Kasumi-1 (cell line): ENCODE measurements at places on chromosomes 4 and X.
A peak's percentile ranks its signal among the peaks of the same experiment; 100 is the strongest.

DNA sequence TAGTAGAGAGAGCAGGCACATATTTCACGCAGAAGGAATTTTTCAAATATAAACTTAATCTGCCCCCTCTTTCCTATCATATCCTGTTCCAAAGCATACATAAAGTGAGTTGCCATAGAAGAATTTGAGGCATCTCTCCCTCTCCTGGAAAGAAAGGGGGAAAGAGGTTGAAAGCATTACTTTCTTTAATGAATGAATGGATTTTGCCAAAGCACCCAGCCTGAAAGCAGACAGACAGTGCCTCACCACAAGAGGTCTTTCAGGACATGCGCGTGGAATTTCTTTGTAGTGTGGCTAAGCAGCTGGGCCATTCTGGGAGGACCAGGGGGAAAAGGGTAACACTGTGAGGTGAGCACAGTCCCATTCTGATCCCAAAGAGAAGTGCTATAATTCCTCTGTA, 651.4 kb downstream of the IQCM start:
- DNase-seq: no peak

GRCh38 chrX:44580466-44580865, 37.8 kb upstream of the FUNDC1 start:
- no peak for DNase-seq

DNA sequence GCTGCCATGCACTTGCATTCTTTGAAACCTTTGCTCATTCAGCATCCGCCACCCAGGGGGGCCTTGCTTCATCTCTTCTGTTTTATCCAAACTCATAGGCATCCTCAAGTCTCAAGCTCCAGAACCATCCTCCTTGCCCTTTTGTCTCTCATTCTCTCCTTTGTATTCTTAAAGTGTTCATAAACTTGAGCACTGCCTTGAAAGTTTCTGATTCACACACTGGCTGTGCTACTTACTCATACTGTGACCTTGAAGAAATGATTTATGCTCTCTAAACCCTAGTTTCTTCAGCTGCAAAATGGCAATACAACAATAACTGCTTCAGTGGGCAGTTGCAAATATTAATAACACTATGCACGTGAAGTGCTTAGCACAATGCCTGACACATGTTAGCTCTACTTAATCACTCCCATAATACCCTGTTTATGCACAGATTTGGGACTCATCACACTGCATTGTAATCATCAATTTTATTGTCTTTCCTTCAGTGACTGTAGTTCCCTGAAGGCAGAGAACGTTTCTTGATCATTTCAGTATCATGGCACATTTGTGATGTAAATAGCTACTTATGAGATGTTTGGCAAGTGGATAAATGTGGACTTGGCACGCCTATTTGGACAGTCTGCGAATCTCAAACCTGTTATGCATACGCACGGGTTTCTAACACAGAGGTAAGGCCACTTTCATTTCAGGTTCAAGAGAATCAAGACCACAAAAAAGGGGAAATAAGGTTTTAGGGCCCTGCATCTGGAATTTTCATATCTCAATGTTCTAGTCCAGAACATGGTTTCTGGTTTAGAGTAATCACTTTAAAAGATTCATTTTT, 291.0 kb downstream of the LDB2 start:
- no peak for DNase-seq

- no peak for DNase-seq
Observed at GRCh38 chr4:22241415-22241814, 274.5 kb downstream of the ADGRA3 start.

DNA sequence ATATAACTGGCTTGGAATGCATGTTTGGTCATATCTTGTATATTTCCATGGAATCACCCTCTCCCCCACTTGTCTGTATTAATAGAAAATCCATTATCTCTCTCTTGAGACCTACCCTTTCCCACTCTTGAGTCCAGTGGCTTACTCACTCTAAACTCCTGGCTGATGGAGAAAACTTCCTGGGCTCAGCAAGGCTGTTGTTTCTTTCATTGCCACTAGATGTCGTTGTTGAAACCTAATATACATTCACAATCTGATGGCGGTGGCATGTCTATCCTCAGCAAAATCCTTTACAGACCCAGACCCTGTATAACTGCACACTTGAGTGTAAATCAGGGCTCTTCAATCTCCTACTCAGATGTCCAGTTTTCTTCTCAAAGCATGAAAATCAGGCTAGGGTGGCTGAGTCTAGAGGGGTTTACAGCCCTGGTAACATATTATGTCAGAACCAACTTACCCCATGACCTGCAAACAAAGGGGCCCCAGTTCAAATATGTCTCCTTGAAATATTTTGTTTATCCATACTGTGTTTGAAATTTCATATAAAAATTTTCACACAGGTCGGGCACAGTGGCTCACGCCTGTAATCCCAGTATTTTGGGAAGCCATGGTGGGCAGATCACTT, 70.0 kb upstream of the FAM241A start:
- peak; percentile 75 for DNase-seq

GRCh38 chrX:39826813-39827543, 270.8 kb downstream of the BCOR start:
- no peak for DNase-seq

- DNase-seq: peak; percentile 83
Observed at GRCh38 chr4:26074712-26075430, 160.9 kb downstream of the SMIM20 start.

DNA sequence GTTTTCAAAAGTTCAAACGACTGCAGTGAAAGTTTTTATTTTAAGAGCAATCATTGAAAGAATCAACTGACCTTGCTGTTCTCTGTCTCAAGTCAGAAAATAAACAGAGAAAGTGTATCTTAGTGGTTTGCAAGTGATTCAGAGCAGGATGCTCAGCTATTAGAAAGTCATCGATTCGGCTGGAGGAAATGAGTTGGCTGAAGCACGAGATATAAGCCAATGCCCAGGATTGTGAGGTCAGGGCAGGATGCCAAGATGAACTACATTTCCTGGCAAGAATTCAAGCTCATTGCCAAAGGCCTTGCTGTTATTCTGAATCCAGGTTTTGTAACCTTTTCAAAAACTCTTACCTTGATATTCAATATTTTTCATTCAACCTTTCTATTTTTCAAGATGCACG, 541.4 kb upstream of the BOD1L1 start:
- DNase-seq: peak; percentile 17

DNA sequence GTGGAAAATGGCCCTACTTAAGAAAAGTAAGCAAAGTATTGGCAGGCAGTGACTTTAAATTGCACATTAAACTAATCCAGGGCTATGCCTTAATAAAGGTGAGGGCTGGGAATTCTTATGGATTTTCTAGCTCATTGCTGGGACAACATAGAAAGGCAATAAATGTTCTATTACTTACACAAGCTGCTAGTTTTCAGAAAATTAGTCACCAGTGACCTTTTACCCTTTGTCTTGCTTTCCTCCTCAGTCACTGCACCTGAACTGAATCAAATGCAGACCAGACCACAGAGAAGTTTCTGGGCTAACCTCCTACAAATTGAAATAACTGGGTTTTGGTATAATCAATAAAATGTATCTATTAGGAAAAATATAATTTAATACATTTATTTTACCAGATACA, 694.4 kb upstream of the FAM241A start:
- DNase-seq: no peak

DNA sequence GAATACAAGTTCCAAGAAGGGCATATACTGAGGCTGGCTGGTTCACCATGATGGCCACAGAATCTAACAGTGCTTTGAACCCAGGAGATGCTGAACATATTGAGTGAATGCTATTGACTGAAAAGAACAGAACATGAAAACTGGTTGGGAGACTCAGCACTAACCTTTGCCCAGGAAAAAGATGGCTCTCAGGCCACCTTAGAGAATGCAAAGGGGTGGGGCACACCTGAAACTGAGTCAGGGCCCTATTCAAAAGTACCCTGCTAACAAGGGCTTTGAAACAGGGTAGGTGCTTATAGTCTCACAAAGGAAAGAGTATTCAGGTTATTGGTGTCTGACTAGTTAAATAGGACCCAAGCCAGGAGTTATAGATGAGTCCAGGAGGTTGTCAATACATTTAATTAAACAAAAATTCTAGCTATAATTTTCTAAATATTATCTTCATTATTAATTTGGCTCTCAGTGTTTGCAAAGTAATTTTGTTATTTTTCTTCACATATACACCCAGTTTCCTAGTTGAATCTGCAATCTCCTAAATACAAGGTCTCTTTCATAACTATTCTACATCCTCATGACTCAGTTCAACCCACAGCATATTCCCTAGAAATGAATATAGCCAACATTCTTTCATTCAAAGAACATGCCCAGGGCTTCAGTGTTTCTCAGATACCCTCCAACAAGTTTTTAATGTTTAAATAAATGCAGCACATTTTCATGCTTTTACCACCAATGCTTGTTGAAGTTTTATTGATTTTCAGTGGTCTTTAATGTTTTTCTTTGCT, 144.2 kb upstream of the RAPGEF2 start:
- no peak for DNase-seq

GRCh38 chrX:101539116-101539515, 11.2 kb upstream of the ARMCX1 start:
- DNase-seq: no peak

DNA sequence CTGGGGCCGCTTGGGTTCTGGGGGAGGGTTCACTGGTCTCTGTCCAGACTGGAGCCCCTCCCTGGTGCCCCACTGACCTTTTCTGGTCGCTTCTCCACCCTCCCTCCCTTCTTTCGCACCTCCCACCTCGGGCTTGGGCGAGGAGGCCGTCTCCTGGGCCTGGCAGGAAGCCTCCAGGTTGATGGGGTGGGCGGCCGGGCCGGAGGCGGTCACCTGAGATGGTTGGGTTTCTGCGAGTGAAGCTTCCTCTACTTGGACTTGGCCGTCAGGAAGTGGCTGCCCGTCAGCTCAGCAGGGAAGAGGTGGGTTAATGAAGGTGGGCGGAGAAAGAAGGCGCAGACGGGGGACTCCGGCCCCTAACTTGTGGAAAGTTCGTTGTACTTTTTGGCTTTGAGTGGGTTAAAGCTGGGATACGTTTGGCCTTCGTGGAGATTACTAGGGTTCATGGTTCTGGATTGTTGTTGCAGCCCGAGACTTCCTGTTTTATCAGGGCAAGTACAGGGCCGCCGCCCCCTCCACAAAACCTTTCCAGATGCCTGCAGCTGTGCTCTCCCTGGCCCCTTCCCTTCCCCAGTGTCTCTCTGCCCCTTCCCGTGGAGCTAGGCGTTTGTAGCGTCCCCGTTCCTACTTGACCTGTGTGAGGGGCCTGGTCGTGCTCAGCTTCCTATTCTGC, 1.2 kb downstream of the AKAP17A start:
- peak; percentile 59 for DNase-seq

- DNase-seq: peak; percentile 79
Observed at GRCh38 chr4:105145156-105145902, 1.3 kb upstream of the TET2 start.

GRCh38 chr4:8841678-8842268, 29.9 kb downstream of the HMX1 start:
- DNase-seq: no peak

DNA sequence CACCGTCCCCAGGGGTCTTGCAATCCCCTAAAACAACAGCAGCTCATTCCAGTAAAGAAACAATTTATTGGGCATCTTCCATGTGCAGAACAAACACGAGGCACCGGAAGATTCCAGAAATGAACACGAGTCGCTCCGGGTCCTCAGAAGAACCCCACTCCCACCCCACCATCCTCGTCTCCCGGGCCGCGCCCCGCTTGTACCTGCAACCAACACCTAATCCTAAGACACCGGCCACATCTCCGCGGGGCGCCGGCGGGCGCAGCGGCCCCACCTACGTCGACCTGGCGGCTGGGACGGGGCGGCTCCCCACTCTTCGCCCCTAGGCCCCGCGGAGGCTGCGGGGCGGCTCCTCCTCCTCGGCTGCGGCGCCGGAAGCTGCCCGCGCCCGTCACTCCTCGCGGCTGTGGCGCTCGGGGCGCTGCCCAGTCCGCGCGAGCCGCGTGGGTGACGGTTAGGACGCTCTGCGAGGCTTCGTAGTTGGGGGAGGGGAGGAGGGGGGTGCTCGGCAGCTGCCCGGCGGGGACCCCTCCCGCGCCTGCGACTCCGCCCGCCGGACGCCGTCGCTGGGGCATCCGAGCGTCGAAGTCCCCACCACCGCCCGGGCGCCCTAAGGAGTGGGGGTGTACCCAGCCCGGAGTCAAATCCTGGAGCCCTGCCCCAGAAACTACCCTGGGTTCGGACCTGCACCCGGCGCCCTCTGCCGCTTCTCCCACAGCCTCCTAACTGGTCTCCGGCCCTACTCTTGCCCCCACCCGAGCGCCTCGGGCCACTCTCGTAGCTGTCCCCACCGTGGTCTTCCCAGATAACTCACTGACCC, at the start of gene CCDC158:
TSS of gene CCDC158 (minus strand) at position 380 of the 820 bp plus-strand sequence. CDS start 17,934 bp downstream, outside the sequence.
- no peak for DNase-seq

GRCh38 chr4:36568575-36568974, 287.2 kb downstream of the DTHD1 start:
- DNase-seq: no peak

DNA sequence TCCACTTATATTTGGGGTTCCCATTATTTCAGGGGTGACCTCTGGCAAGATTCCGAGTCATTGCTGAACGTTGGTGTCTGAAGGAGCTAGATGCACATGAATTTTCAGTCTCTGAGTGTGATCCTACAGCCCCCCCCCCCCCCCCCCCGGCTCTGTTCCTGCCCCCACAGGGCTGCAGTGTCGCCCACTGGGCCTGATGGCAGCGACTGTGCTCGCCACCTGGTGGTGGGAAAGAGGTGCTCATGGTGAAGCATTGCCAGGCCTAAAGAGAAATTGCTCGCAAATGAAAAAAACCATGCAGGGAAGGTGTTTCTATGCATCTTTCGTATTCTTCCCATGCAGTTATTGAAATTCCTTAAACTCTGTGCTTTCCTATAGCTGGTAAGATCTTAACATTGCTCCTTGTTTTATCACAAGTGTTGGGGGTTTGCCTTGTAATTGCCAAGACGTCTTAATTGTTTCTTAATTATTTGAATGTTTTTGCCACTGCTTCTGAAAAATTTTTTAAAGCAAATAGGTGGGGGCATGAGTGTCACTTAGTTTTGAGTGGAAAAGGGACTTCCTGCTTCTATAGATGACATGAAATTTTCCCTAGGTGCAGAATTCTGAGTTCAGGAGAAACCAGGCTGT, 63.2 kb downstream of the CLDN22 start:
- peak; percentile 52 for DNase-seq

DNA sequence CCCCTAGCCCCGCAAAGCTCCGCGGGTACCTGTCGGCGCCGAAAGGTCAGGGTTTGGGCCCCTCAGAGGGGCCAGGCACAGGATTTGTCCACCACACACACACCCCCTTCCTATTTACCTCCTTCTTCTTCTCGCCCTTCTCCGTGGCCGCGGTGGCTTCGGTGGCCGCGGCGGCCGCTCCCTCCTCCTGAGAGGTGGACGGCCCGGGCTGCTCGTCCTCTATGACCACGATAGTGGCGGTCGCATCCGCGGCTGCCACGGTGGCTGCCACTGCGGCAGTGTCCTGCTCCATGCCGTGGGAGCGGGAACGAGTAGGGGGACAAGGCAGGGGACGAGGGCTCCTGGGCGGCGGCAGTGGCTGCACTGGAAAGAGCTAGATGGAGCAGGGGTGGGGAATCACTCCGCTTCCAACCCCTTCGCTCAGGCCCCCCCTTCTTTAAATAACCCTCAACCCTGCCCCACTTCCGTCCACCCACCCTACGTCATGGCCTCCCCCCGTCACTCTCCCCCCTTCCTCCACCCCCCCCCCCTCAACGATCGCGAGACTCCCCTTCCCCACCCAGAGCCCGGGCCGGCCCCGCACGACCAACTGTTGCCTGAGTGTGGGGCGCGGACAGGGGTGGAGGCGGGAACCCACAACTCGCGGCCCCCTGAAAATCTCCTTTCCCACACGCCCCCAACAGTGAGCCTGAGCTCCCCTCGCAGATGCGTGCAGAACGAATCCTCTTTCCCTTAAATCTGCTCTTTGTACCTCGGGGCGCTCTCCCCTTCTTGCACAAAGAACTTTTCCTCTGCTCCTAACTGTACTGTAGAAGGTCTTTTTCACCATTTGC, at the start of gene SMARCA1:
TSS of gene SMARCA1 (minus strand) at position 412 of the 833 bp plus-strand sequence. CDS start at position 292, 120 bp downstream.
- DNase-seq: no peak

GRCh38 chr4:148203056-148203898, 238.9 kb downstream of the NR3C2 start:
- DNase-seq: no peak
